ENCODE measurements at places on chromosomes 3 and 15. TPM values are rescaled to one million over a fixed set of nuclear protein-coding genes. Genes with fewer than 3 reads are reported as not detected.

DNA sequence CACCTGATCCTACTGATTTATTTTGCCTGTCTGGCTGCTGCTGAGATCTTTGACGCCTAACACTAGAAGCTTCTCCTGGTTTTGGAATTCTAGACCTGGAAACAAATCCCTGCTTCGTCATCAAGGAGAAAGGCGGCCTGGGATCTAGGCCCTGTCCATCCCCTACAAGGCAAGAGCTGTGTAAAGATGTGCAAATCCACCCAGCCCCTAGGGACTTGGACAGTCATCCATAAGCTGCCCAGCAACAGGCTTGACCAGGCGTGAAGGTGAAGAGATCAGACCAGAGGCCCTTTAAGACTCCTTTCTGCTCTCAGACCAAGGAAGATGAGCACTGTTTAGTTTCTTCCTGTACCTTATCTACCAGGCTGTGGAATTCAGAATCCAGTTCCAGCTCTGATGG lies 32.2 kb downstream of the SLC41A3 start:
- no peak for DNase-seq

GRCh38 chr3:82363131-82363530 lies 601.7 kb upstream of the GBE1 start:
- DNase-seq, result no peak

GRCh38 chr15:40096094-40096891 lies 12.4 kb downstream of the BMF start:
- no peak for DNase-seq

GRCh38 chr3:9779075-9779593 lies 9.4 kb upstream of the CAMK1 start:
- no peak for DNase-seq

- DNase-seq, result no peak
Measured at GRCh38 chr15:60411774-60412425, 14.1 kb upstream of the ANXA2 start.

GRCh38 chr3:5016211-5017161 lies 37.2 kb downstream of the BHLHE40 start:
- no peak for DNase-seq

DNA sequence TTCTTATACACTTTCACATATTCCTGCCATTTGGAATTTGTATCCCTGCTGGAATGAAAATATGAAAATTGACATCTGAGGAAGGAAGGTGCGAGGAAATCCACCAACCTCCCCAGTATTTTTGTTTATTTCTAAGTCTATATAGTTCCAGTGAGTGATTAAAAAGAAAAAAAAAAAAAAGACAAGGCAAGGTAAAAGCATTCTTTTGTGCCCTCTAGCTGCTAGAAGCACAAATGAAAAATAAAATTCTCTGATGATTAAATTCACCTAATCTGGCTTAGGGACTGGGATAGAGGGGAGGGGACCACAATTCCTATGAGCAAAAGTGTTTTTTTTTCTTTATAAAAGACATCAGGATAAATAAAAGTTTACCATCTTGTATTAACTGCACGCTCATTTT lies 370.9 kb downstream of the NR2F2 start:
- DNase-seq, result no peak

- DNase-seq, result no peak
Measured at GRCh38 chr3:131172502-131173200, 146.0 kb downstream of the NEK11 start.

- no peak for DNase-seq
Measured at GRCh38 chr3:25665315-25666280, 891 bp upstream of the TOP2B start.

- no peak for DNase-seq
Measured at GRCh38 chr3:20576228-20576627, 390.2 kb upstream of the SGO1 start.

DNA sequence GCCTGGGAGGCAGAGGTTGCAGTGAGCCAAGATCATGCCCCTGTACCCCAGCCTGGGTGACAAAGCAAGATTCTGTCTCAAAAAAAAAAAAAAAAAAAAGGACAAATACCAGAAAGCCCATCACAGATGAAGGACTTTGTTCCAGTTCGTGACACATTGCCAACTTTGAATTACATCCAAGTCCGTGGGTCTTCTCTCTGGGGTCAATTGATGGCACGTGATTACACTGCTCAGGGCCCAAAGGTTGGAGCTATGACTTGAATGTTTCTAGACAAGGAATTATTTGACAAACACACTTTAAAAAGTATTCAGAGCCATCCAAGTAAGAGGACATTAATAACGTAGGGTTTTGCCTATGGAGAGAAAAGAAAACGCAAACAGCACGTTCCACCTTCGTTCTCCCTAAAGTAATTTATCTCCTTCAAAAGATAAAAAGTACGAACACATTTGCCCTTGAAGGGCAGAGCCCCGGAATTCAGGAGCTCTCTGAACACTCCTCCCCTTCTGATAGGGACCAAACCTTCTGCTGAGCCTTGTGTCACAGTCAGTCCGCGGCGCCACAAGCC lies 31.3 kb upstream of the ST3GAL6 start:
- no peak for DNase-seq

GRCh38 chr3:187624588-187624987 lies 45.6 kb downstream of the SST start:
- no peak for DNase-seq

- DNase-seq, result no peak
Measured at GRCh38 chr3:171514466-171514865, 54.3 kb upstream of the TNIK start.

- DNase-seq, result no peak
Measured at GRCh38 chr3:4804161-4805058, 174.8 kb upstream of the BHLHE40 start.

DNA sequence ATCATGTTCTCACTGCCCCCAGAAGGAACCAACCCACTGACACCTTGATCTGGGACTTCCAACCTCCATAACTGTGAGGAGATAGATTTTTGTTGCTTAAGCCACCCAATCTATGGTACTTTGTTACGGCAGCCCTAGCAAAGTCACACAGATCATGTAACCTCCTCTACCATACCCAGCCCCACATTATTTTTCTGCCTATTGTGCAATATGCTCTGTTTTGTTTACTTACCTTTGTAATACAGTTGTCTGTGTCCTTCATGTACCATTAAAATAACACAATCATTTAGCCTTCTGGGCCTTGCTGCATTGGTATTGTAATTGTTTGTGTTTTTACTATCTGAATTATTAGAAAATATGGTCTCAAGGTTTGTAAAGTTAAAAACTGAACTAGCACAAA lies 16.1 kb downstream of the NDN start:
- DNase-seq, result no peak

DNA sequence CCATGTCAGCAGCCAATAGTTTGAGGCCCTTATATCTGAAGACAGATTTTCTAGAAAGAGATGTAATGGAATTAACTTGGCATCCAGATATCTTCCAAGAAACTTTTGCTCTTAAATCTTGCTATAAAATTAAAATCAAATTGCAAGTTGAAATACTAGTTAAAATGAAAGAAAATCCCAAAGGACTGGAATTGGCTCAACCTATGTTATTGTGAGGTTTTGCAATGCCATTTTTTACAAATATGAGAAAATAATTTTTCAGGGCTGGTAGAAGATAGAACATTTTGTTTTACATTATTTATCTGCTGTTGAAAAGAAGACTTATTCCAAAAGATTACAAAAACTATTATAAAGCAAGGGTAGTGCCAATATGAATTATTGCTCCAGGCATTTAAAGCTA lies 92.2 kb upstream of the AGTR1 start:
- DNase-seq, result no peak

- no peak for DNase-seq
Measured at GRCh38 chr15:61517776-61518175, 288.7 kb upstream of the RORA start.

DNA sequence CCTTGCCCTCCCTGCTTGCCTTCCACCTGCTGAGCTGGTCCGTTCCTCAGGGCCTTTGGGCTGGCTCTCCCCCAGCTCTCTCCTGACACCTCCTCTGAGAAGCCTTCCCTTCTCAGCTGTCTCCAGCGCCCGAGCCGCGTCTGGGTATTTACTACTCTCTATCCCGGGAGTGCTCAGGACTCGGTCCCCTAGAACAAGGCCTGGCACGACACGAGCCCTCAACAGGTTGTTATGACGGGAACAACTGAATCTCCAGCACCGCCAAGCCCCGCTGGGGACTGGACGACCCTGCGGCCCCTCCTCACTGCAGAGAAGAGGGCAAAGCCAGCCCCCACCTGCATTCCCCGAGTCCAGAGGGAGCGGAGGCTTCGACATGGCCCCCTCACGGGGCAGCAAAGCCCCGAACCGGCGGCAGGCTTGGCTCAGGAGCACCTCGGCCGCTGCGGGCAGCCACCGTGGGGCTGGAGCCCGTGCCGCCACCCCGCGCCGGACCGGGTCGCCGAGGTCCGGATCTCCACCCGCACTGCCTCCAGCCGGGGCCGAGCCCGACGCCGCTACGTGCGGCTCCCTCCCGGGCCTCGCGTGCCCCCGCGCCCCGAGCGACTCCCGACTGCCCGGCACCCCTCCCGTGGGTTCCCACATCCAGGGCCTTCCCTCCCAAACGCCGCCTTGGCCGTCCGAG lies 792 bp downstream of the TPRA1 start:
- DNase-seq, result no peak

GRCh38 chr3:174619239-174619638 lies 239.9 kb upstream of the NAALADL2 start:
- no peak for DNase-seq

- DNase-seq, result no peak
Measured at GRCh38 chr15:42156243-42156922, at the start of gene PLA2G4F. PLA2G4F (minus strand) TSS chr15:42156636; CDS start chr15:42156549, 87 bp downstream.

- DNase-seq, result no peak
Measured at GRCh38 chr3:39750712-39751111, 58.7 kb upstream of the MYRIP start.

OCA2 gene
- 1.1 TPM for total RNA-seq

GPR62 gene
- 0.37 TPM for total RNA-seq

TMEM108 gene
- total RNA-seq, result 1.3 TPM

TMEM158 gene
- total RNA-seq, result not detected

CMC1 gene
- 6.0 TPM for total RNA-seq

NAA80 gene
- 4.3 TPM for total RNA-seq

SOX14 gene
- total RNA-seq, result not detected

LTF gene
- total RNA-seq, result 9.6 TPM

TMC3 gene
- not detected for total RNA-seq

PRKAR2A gene
- total RNA-seq, result 31.2 TPM

TMEM207 gene
- total RNA-seq, result not detected

TRIM42 gene
- not detected for total RNA-seq

FETUB gene
- not detected for total RNA-seq

RARB gene
- total RNA-seq, result 11.2 TPM

PLSCR2 gene
- total RNA-seq, result not detected
